ENCODE measurements at places on chromosomes 4 and X.
A peak's percentile ranks its signal among the peaks of the same experiment; 100 is the strongest.

- no peak for DNase-seq
Observed at GRCh38 chrX:131746491-131746968, 202.7 kb downstream of the OR13H1 start.

DNA sequence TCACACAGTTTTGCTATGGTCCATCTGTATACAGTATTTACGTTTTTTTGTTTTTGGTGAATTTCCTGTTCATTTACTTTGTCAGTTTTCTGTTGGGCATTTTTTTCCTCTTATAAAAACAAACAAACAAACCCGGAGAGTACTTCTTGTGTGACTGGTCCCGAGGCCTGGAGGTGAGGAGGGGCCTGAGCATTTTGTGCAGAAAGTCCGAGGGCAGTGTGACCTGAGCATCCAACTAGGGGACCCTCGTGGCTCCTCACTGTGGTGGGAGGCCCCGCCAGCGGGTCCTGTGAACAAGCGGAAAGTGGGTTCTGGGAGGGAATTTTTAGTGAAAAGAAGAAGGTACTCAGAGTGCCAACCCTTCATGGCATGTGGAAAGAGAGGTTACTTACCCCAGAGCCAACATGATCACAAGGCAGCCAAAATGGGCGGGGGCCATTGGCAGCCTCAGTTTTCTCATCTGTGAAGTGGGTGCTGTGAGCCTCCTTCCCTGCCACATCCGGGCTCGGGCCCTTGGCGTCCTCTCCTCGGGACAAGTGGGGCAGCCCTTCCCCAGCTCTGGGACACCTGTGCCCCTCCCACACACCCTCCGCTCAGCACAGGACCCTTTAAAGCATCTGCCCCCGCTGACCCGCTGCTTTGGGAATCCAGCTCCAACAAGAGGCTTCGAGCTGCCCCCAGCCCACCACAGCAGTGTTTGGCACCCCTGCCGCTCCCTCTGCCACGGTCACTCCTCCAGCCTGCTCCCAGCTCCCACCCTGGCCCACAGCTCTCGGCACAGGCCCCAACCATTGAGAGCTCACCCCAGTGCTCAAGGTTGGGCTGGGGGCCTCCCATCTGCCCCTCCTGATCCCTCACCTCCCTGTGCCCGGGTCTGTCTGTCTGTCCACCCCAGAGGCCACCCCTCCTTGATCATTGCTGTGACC is 22.8 kb upstream of the GPR78 start:
- DNase-seq: no peak

- DNase-seq: no peak
Observed at GRCh38 chrX:119181491-119181890, 53.9 kb upstream of the KIAA1210 start.

- no peak for DNase-seq
Observed at GRCh38 chr4:147050356-147050765, 104.7 kb upstream of the TTC29 start.

- no peak for DNase-seq
Observed at GRCh38 chr4:144648042-144648441, 2.1 kb downstream of the HHIP start.

- no peak for DNase-seq
Observed at GRCh38 chrX:11541510-11541909, 124.2 kb downstream of the ARHGAP6 start.

- peak; percentile 1 for DNase-seq
Observed at GRCh38 chrX:75603833-75604232, 81.0 kb upstream of the ZDHHC15 start.

GRCh38 chr4:128289523-128290158 is 2.0 kb upstream of the PGRMC2 start:
- no peak for DNase-seq

GRCh38 chr4:147840838-147841738 is 109.2 kb downstream of the ARHGAP10 start:
- peak; percentile 71 for DNase-seq

DNA sequence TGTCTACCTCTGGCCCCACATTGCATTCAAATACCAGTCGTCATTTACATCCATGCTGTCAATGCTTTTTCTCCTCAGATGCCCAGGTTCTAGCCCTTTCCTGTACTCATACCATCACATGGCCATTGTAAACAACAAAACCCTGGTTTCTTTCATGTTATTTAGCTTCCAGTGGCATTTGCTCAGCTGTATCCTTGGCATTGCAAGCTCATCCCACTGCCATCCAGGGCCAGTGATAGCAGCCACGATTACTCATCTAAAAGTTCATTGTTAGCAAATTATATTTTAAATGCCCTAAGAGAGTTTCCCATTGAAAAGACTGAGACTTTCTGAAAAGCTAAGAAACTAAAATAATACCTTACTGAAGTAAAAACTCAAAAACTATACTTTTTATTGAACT is 34.0 kb downstream of the VEGFC start:
- DNase-seq: no peak

DNA sequence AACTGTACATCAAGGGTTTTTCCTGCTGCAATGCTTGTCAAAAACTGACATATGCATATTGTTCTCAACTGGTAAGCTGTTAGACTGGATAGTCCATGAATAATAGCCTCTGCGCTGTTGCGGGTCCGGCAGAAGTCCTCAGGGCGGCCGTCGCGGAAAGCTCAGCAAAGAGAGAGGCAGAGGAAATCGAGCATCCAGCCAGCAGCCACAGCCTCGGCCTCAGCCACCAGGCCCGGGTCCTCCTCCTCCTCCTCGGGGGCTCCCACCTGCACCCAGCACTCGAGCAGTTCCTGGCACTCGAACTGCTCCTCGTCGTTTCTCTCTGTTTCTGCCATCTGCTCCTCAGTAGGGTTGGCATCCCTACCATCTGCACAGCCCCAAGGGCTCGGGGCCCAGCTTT is 53.7 kb downstream of the UPRT start:
- DNase-seq: no peak

DNA sequence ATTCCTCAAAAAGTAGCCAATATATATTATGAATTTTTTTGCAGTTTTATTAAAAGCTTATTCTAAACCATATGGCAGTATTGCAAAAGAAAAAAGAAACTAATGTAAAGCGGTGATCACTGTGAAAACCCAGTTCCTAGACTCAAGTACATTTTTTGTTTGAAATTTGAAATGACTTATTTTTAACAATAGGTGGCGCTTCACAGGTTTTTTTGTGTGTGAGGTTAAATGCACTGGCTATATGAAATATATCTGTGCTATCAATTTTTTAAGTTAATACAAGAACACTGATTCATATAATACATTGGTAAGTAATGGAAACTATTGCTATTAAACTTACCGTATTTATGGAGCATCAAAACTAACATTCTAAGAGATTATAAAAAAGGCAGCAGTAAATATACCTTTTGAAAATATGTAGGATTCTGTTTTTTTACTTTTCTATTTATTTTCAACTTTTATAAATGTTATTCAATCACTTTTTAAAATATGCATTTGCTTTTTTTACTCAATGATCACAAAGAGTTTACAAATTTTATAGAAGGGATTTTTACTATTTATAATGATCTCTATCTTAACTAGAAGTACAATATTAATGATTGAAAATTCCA is 5.6 kb upstream of the SPRY1 start:
- DNase-seq: no peak

GRCh38 chr4:82398263-82398662 is 24.5 kb upstream of the HNRNPD start:
- no peak for DNase-seq

DNA sequence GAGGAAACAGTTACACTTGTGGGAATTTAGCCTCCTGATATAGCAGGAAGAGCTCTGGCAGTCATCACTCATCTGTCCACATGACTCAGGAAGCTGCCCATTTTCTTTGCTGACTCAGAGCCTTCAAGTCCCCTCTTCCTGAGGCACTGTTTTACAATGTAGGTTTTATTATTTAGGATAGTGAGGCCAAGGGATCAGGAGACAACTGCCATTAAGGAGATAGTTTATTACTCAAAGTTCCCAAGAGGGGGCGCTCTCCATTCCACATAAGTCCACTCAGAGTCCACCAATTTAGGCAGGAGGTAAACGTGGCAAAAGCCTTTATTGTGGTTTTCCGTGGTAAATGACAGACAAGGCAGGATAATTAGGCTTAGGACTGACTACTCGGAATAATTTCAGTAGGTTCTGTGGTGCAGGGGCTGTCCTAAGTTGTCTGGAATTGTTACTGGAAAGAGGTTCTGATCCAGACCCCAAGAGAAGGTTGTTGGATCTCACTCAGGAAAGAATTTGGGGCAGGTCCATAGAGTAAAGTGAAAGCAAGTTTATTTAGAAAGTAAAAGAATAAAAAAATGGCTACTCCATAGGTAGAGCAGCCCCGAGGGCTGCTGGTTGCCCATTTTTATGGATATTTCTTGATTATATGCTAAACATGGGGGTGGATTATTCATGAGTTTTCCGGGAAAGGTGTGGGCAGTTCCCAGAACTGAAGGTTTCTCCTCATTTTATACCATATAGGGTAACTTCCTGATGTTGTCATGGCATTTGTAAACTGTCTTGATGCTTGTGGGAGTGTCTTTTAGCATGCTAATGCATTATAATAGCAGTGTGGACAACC is 96.0 kb upstream of the RAB40AL start:
- DNase-seq: no peak

GRCh38 chrX:80807606-80807991 is 2.1 kb downstream of the BRWD3 start:
- DNase-seq: peak; percentile 30

- no peak for DNase-seq
Observed at GRCh38 chrX:41507919-41508318, 60.8 kb downstream of the NYX start.

DNA sequence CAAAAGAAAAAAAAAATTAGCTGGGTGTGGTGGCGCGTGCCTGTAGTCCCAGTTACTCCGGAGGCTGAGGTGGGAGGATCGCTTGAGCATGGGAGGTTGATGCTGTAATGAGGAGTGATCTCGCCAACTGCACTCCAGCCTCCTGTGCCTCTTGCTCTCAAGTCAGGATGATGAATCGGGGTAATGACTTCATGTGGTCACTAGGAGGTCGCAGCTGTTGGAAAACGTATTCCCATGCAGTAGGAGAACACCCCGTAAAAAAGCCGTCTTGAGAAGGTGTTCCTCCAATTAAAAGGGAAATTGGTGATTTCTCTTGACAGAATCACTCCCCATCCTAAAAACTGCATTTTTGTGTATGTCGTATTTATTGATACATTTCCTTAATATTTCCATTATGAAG is 2.2 kb downstream of the CCNB3 start:
- DNase-seq: no peak

DNA sequence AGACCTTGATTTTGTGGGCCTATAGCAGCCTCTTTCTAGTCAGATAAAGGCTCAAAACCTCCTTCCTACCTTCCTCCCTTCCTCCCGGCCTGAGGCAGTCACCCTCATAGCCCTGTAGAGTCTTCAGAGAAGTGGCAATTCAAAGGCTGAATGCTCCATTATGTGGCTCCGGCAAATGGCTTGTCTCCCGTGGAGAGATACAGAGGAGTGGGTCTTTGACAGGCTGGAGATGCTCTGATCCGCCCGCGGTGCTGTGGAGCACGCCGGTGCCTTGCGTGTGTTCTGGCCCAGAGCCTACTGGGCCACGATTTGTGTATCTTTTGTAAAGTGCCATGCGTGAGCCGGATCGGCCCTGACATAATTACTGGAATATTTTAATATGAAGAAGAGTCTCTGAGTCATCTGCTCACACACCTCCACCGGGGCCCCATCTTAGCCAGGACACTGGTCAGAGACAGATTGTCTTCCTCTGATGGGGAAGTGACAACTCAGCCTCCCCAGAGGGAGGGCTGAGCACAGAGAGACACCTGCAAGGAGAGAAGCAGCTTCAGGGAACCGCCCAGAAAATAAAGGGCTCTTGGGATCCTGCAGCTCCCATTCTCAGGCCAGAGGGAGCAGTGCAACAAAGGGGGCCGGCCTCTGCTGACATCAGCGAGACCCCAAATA is 88.7 kb downstream of the DCTD start:
- DNase-seq: no peak

DNA sequence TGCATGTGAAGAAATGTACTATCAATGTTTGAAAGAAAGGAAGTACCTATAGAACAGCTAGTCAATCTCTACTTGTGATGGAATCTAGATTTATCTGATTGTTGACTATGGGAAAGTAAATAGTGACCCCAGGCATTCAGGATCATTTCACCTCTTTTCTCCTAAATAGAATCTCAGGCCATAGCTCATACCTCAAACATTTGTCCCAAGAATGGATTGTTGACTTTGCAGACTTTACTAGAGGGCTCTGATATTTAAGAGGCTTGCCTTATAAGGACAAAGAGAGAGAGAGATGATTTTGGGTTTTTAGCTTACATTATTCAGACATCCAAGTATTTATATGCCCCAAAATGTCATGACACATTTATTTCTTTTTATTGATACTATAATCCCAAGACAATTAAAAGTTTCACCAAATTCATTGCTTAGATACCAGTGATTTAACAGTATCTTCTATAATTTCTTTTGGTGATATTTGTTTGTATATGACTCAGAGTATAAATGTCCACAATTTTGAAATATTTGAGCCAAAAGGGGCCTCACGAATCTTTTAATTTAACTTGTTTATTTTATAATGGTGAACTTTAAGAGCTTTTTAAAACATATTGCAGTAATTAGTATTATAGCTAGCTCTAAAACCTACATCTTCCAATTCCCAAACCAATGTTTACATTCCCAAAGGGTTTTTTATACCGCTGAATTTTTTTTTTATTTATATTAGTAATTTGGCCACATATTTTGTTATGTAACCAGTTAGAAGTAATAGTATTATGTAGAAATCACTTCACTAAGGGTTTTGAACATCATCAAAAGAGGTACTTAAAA is 614.1 kb downstream of the PCDH7 start:
- no peak for DNase-seq

DNA sequence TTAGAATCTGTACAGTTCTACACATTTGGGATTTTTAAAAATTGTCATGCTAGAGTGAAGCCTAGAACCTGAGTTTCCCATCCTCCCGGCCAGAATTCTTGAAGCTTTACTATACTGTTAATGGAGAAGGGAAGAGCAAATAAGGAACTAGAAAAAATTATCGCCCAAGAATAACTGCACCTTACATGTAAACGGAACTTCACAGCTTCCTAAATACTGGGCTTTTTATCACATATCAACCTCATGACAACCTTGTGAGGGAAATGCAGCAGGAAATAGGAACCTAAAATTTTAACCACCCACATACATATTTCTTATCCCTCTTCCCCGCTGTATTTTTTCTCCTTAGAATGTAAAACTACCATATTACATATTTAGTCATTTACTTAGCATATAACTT is 19.3 kb downstream of the ARHGEF9 start:
- DNase-seq: no peak

- no peak for DNase-seq
Observed at GRCh38 chr4:178784491-178784890, 1342.3 kb upstream of the AGA start.

DNA sequence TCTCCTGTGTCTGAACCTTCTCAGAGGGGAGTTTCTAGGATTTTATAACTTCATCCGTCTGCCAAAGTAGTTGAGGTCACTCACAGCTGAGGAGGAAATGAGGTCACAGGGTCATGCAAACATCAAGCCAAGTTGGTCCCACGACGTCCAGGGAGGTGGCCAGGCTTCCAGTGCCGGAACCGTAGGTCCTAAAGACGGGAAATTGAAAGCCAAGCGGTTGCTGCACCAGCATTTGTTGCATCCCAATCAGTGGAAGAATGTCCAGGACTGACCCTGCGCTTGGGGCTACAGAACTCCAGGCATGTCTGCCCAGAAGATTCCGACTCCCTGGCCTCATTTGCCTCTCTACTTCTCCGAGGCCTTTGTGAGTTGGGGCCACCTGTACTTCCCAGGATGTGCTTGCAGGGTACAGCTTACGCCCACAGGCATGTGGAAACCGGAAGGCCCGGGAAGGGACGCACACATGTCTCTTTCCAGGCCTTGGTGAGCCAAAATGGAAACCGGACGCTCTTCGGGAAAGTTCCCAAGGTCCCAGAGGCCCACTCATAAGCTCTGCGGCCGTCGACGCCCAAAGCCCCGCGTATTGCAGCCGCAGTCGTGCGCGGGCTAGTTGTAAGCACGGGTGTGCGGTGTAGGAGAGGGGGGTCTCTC is 9.3 kb downstream of the PRDM8 start:
- DNase-seq: peak; percentile 25
